ENCODE measurements at places on chromosomes 3 and 15.

DNA sequence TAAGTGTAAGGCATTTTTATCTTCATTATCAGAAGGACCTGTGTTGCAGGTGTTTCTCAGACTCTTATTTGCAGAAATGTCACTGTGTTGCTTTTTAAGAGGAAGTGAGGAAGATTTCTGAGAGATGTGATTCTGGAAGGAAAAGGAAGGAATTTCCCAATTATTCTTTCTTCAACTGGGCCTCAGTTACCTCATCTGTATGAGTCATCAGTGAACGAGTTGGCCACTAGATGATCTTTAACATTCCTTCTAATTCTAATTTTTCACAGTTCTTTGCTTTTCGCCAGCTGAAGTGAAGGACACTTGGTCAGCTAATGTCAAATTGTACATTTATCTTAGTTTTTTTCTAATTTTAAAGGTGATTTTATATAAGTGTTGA, 28.9 kb downstream of the CLEC3B start:
- DNase-seq: no peak

GRCh38 chr3:185444329-185444728, 54.5 kb downstream of the TMEM41A start:
- no peak for DNase-seq

- no peak for DNase-seq
These were observed 107.8 kb downstream of the MBNL1 start for GRCh38 chr3:152376351-152377183.

GRCh38 chr15:50425219-50425618, 1.0 kb downstream of the USP8 start:
- no peak for DNase-seq

GRCh38 chr15:66066481-66066880, 187.1 kb downstream of the MEGF11 start:
- DNase-seq: no peak

GRCh38 chr15:25207369-25207768, 231.5 kb downstream of the UBE3A start:
- DNase-seq: no peak

DNA sequence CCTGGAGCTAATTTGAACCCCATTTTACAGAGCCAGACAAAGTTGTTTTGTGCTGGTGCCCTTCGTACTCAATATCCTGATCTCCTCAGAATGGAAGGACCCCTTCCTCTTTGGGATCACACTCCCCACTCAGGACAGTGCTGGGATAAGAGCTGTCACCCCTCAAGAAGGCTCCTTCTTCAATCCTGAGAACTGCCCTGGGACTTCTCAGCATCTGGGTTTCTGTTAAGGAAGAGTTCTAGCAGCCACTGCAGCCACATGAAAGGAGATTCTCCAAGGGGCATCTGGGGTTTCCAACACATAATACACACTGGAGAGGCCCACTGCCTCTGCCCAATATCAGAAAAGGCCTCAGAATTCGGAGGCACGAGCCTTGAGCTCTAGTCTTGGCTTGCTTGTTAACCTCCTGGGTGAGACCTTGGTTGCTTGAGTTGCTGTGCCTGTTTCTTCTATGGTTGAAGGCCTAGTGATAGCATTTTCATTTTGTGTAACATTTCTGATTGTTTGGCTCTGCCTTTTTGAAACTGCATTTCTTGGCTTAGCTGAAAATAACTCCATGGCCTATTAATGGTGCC, 78.8 kb upstream of the NMNAT3 start:
- DNase-seq: no peak

DNA sequence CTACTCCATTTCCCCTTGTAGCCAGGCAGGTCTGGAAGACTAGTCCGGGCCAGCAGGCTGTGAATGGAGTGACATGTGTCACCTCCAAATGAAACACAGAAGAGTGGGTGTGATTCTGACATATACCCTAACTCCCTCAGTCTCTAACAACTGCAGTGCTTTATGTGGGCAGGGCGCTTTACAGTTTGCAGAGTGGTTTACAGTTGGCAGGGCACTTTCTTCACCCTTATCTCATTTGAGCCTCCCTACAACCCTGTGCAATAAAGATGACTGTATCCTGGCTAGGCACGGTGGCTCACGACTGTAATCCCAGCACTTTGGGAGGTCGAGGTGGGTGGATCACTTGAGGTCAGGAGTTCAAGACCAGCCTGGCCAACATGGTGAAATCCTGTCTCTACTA, 176.3 kb downstream of the RAB11A start:
- DNase-seq: no peak

DNA sequence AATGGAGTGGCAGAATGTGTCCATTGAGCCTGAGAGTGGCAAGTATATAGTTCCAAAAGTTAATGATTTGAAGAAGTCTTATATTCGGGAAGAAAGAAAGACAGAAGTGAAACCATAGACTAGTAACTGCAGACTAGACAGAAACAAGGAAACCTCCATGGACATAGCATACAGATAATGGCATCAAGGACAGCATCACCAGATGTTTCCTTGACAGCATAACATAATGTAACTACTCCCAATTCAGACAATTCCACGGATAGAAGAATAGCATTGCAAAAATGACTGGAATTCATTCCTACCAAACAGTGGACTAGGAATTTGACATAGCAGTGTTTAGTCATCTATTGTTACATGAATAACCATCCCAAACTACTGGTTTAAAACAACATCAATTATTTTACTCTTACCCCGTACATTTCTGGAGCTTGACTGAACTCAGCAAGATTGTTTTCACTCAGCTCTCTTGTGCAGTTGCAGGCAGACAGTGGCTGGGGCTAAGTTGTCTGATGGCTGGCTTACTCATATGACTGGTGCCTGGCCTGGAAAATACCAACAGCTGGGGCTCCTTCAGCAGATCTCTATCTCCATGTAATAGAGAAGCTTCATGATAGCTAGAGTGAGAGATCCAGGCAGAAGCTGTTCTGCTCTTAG, 109.7 kb upstream of the GADL1 start:
- DNase-seq: no peak

GRCh38 chr15:66566963-66567531, 1.2 kb upstream of the LCTL start:
- DNase-seq: peak; percentile 60

GRCh38 chr3:101574388-101575112, 570 bp downstream of the PCNP start:
- no peak for DNase-seq

- DNase-seq: no peak
These were observed 16.9 kb downstream of the TIGIT start for GRCh38 chr3:114310695-114311094.
